ENCODE measurements at places on chromosomes 3 and 15. TPM values are rescaled to one million over a fixed set of nuclear protein-coding genes. Genes with fewer than 3 reads are reported as not detected.

- DNase-seq = peak; percentile 72
These were observed 232.8 kb upstream of the BHLHE40 start for GRCh38 chr3:4746241-4746958.

DNA sequence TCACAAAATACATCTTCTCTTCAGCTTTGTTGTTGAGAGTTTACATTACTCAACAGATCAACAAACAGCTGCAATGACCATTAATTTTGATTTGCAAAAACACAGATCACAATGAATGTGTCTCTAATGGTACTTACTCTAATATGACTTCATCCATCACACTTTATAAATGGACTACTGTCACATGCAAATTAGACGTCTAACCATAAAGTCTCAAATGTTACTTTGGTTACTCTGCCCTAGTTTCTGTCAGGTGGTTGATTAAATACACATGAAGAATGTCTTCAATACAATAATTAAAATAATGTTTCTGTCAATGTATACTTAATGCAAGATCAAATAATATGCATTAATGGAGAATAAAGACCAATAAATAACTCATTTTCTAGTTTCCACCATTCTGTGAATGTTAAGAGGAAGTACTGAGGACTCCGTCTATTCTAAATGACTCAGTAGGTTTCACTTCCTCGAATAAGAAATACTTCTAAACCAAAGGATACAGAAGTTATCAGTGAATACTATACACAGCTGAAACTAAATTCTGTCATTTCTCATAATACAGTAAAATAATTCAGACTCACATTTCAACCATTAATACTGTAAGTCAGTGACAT is 145.8 kb downstream of the CBLB start:
- no peak for DNase-seq

DNA sequence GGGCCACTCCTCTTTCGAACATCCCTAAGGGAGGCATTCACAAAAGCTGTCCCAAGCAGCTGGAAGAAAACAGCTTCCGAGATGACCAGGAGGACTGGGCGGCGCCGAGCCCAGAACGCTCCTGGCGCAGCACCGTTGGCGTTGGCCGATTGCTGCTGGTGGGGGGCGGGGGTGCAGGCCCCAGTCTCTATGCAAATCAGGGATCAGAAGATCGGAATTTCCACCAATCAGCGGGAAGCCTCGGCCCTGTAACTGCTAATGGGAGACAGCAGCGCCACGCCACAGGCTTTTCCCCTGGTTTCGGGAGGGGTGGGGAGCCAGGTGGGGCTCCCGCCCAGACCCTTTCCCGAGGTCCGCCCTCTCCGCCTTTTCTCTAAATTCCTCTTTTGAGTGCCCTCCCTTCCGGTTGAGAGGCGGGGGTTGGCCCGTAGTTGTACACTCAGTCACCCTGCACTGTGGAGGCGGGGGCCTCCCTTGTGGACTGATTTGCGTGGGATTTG is 27.0 kb downstream of the HMCES start:
- DNase-seq = peak; percentile 77

- no peak for DNase-seq
These were observed 102.4 kb downstream of the ETFA start for GRCh38 chr15:76208786-76209424.

DNA sequence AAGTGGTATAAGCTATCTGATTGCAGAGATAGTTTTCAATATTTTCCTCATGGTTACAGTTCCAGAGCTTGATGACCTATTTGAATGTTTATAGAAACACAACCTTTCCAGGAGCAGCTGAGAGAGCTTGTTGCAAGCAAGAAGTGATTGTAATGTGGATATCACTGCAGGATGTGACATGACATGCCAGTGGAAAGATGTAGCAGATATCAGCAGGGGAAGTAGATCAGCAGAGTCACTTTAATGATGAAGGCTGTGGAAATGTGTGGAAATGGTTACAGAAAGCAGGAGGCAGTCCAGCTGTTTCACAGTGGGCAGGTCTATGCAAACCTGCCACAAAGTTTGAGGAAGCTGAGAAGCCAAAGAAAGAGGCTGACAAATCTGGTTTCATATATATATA is 21.0 kb downstream of the TMEM158 start:
- DNase-seq = peak; percentile 23

- DNase-seq = peak; percentile 55
These were observed 619 bp downstream of the EIF2AK4 start for GRCh38 chr15:39934397-39935071.

- no peak for DNase-seq
These were observed 109.0 kb upstream of the PDZRN3 start for GRCh38 chr3:73733746-73734145.

- DNase-seq = no peak
These were observed 51.4 kb downstream of the ASTE1 start for GRCh38 chr3:130975251-130975650.

DNA sequence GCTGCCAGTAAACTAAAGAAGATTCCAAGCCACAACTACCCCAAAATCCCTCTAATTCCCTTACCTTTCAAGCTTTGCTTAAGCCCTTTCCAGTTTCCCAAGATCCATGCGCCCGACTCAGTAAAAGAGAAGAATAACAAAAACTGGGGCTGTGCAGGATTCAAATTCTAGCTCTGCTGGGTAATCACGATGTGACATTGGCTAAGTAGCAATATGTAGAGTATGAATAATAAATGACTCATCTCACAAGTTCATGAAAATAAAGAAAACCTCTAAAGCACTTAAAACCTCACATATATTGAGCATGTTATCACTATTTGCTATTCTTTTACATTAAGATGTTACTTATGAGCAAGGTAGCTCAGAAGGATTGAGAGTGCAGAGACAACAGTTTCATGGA is 522.2 kb upstream of the ZNF717 start:
- peak; percentile 62 for DNase-seq

Gene OR5H15
- polyA plus RNA-seq = not detected

Gene B3GNT5
- polyA plus RNA-seq = 1.8 TPM

Gene APOD
- 3.7 TPM for polyA plus RNA-seq

Gene FAM43A
- polyA plus RNA-seq = 8.0 TPM

Gene GASK1A
- 0.10 TPM for polyA plus RNA-seq
